Fibroblast of skin of back (primary cell): ENCODE measurements at places on chromosomes 3 and 15.

GRCh38 chr15:22989576-22990477, 9.7 kb upstream of the CYFIP1 start:
- DNase-seq: no peak

- no peak for DNase-seq
These were observed 150.3 kb upstream of the SOX2 start for GRCh38 chr3:181561139-181562031.

DNA sequence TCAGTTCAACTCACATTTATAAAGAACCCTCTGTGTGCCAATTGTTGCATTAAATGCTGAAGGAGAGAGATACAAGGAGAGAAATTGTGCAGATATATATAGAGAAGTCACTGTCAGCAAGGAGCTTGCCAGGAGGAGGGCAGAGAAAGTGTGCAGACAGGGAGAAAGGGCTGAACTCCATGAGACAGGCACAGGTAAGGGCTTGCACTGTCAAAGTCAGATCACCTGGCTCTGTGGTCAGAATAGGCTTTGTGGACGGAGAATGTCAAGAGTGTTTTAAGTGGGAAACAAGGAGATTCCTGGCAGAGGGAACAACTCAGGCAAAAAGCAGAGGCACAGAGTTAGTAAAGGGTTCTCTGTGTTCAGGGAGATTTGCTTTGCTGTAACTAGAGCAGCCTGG, 303.0 kb upstream of the TPRG1 start:
- no peak for DNase-seq

DNA sequence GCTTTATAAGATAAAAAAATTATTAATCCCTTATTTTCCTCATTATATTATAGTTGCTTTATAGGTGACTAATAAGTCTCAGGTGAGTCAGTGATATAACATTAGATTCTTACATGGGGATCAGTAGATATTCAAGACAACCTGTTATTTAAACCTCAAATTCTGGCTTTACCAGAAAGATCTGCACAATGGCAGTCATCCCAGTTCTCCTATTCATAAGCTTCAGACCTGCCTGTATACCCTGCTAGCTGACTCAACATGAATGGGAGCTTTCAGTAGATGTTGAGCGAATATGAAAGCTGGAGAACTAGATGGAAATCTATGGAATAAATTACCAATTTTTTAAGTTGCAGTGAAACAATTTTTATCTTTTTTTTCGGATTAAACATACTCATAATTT, 20.5 kb upstream of the CCDC54 start:
- no peak for DNase-seq

GRCh38 chr3:13046569-13047274, 26.5 kb downstream of the IQSEC1 start:
- no peak for DNase-seq

DNA sequence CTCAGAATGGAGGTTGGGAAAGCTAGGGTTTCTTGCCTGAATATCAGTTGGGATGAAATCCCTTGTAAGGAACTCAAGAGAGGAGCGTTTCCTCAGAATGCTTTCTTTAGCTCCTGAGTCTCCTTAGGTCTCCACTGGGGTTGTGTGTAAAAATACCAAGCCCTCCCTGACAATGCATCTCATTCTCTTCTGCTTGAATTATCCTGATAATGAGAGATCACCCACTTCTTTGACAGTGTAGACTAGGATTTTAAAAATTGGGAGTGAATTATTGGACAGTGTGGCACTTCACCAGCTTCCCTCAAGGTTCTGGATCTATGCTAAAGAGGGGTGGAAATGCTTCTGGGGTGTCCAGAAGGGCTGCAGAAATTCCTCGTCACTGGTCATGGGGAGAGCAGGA, 41.8 kb upstream of the POLG start:
- no peak for DNase-seq

DNA sequence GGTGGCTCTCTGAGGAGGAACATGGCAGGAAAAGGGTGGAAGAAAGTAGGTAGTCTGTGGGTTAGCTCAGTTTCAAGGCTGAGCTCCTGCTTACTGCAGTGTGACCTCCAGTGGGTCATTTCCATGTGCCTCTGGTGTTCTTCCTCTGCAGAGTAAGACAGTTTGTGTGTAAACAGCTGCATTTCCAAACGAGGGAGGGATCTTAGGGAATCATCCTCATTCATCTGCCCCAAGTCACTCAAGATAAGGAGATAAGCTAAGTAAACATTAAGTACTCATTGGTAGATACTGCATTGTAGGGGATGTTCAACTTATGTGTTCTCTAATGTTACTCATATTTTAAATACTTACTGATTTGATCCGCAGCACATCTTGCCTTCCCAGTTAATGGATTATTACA, 83.6 kb downstream of the CLSTN2 start:
- no peak for DNase-seq

GRCh38 chr3:169250000-169250399, 413.5 kb downstream of the MECOM start:
- no peak for DNase-seq

DNA sequence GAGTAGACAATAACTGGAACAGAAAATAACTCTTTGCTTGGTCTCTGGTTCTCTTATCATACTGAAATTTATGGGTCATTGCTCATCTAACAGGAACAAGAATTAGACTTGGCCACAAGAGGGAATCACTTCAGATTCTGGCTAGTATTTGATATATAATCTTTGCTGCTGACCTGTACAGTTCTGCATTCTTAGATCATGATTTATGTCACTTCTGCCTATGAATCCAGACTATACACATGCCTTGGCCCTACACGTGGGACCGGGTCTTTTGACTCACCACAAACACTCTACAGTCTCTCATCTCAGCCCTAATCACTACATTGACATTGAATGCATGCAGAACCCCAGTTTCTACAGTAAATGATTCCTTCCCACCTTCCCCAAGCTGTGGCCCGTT, 162.5 kb upstream of the SOX2 start:
- DNase-seq: peak; percentile 1

- DNase-seq: no peak
These were observed 7.7 kb downstream of the MED12L start for GRCh38 chr3:151093148-151093547.

DNA sequence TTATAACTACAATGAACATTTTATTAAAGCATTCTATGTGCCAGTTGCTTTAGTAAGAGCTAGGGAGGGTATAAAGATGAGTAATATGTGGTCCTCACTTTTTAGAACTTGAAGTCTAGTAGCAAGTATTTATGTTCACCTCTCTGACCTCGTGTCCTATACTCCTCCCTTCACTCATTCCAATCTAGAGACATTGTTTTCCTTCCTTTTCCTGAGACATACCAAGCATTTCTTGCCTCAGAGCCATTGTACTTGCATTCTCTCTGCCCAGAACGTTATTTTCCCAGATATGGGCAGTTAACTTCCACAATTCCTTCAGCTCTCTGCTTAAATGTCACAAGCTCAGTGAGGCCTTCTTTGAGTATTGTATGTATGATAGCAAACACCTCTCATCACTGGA, 408.6 kb downstream of the PDCD6IP start:
- peak; percentile 98 for DNase-seq

DNA sequence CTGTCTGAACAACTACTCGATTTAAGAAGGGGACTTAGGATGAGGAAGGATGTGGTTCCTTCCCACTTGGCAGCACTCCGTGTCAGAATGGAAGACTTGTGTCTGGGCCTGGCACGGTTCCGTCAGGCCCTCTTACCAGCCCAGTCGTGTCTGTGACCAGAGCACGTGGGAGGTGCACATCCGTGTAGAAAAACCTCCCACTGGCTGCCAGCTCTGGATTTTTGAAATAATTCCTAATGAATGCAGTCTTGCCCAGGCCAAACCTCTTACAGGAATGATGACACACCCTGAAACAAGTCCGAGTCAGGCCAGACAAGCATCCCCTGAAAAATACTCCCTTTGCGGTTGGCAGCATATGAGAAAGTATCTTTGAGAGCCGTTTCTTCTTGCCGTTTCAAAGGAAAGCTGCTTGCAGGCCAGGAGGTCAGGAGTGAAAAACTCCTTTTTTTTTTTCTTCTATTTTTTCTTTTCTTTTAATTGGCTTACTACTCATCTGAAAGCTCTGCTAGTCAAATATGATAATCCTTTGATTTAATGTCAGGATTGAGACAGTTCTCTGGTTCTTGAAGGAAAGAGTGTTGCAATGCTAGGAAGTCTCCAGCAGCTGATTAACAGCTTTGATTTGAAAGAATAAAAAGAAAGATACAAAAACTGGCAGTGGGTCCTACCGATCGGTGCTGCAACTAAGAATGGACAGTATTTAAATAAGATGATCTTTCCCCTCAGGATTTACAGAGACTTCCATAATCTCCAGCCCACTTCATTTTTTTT, 19.8 kb downstream of the IL1RAP start:
- DNase-seq: peak; percentile 89

GRCh38 chr3:38805765-38806386, 10.1 kb downstream of the SCN10A start:
- DNase-seq: peak; percentile 77

DNA sequence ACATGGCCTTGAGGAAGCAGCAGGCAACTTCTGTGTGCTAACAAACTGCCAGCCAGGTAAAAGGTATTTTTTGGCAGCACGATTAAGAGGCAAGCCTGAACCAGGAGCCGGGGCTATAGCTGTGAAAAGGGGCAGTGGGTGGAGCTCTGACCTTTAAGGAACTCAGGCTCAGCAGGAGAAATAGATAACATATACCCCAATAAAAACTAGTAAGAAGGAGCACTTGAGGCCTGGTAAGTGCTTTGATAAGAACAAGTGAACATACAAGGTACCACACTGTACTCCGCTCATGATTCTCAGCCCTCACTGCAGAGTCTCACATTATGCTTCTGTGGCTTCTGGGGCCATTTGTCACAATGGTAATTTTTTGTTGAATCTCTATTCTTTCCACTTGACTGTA, 5.4 kb downstream of the FYCO1 start:
- no peak for DNase-seq

DNA sequence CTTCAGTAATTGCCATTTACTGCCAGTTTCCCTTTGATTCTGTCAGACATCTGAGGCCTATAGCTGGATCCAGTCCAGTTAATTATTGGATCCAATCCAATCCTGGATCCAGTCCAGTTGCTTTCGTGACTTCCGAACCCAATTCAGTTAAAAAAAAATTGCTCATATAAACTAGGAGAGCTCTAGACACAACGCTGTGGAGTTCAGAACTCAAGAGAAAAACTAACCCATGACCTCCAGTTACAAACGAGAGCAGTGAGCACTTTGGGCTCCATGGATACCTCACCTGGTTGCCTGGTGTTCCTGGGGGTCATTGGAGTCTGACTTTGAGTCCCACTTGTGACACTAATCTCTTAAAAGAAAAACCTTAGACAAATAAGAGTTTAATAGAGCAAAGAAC, 269.8 kb downstream of the THSD4 start:
- no peak for DNase-seq

DNA sequence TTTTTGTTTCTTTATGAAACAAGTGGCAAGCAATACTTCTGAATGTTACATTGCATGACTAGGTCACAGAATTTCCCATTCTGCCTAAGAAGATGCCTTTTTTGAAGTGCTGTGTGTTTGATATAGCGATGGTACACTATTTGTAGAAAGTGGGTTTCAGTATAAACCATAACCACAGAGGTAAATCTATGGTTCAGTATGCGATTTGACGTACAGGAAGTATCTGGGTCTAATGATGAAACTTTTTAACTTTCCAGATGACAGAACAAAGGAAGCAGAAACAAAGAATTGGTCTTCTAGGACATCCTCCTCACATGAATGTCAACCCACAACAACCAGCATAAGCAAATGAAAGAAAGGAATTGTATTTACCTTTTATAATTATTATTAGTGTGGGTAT, 133.4 kb upstream of the BHLHE40 start:
- no peak for DNase-seq

- DNase-seq: no peak
These were observed 251.7 kb downstream of the GRM7 start for GRCh38 chr3:7112523-7113056.
